ENCODE measurements at places on chromosomes 6 and 20. TPM values are rescaled to one million over a fixed set of nuclear protein-coding genes. Genes with fewer than 3 reads are reported as not detected.

GPR63 gene
- 0.27 TPM for total RNA-seq

MAS1 gene
- total RNA-seq: under 0.01 TPM

SYNE1 gene
- total RNA-seq: 123 TPM

CST4 gene
- not detected for total RNA-seq

RSPH4A gene
- total RNA-seq: 1.2 TPM

NRSN1 gene
- total RNA-seq: not detected

PTCHD4 gene
- 19.2 TPM for total RNA-seq

- no peak for DNase-seq
These were observed 35.6 kb upstream of the PRELID3B start for GRCh38 chr20:59078231-59078630.

- DNase-seq: no peak
These were observed 246.7 kb downstream of the TAF4 start for GRCh38 chr20:61818746-61819573.

DNA sequence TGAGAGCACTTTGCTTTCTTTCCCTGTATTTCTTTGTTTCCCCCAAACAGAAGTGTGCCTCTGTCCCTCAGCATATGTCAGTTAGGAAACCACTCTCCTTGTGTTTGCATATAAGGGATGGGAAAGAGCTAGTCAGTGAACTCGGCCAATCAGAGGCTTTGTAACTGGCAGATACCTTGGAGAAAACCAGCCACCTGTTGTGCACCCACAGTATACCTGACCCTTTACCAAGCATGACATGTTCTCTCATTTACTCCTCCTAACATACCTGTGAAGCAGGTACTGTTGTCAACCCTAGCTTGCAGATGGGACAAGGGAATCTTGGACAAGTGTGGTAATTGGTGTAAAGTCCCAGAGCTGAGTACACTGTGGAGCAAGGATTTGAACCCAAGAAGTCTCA lies 96.1 kb upstream of the FAM8A1 start:
- DNase-seq: no peak

GRCh38 chr20:63700199-63701050 lies 4.0 kb downstream of the TNFRSF6B start:
- no peak for DNase-seq

DNA sequence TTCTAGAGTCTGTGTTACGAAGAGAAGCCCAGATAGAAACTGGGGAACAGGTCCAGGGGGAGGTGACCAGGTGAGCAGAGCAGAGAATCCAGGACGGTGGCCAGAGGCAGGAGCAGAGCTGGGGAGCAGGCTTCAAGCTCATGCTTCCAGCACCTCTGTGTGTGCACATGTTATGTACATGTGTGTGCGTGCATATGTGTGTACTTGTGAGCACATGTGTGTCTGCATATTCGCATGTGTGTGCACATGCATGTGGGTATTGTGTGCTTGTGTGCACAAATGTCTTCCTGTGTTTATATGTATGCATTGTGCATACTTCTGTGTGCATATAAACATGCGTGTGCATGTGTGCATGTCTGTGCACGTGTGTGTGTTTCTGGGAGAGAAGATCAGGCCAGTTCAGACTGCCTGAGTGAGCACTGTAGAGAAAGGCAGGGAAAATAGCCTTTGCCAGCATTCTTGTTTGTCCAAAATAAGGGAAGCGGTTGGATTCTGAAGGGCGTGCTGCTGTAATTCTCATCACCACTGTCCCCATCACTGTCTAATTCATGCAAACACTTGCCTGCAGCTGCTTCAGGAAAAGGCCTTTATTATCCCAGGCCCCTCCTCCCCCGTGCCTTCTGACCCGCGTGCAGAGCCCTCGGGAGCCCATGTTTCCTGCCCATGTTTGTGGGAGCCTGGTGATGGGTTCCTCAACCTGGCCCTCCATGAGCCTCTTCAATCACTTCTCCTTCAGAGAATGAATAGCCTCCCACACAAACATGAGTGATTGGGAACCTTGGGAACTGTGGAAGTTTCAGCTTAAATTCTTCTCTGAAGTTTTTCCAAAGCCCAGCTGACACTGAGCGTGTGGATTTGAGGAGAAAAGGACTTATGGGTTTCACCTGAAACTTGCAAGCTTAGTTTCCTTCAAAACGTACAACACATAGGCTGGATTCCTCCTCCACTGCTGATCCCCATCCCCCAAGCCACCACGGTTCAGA lies 161.7 kb upstream of the AFDN start:
- DNase-seq: no peak

GRCh38 chr20:64058536-64058935 lies 4.5 kb upstream of the TCEA2 start:
- DNase-seq: no peak

- no peak for DNase-seq
These were observed 104.1 kb downstream of the ZNF217 start for GRCh38 chr20:53489528-53489927.

DNA sequence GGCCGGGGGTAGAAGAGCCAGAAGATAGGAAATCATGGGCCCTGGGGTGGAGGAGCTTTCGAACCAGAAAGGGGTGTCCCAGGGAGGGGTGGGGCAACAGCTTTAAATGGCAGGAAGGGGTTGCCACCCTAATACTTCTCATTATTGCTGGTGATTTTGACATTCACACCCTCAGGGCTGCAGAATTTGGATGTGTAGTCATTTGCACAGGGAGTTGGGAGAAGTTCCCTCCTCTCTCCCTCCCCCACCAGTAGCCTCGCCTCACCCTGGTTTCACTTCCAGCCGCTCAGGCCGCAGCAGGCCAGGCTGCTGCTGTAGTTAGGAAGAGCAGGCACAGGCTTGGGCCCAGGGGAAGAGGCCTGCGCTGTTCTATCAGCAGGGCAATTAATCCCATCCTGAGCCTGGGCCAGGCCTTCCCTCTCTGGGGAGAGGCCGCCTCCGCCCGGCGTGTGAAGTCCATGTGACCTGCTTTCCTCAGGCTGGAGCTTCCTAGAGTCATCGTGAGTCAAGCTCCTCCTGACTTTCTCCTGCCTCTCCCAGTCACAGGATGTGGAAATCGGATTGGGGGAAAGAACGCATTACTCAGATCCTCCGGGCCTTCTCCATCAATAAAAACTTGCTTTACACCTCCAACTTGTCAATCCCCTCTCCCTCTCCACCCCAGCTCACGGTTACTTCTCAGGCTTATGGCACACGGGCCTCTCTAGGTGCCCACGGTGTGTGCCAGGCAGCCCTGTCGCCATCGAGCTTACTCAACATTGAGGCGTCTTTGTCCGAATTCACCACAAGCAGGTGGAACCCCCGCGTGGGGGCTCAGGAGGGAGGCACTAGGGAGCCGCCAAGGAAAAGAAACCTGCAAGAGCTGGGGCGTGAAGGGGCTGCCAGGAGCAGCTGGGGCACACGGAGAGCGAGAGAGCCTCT lies 7.8 kb downstream of the ADTRP start:
- peak; percentile 96 for DNase-seq

DNA sequence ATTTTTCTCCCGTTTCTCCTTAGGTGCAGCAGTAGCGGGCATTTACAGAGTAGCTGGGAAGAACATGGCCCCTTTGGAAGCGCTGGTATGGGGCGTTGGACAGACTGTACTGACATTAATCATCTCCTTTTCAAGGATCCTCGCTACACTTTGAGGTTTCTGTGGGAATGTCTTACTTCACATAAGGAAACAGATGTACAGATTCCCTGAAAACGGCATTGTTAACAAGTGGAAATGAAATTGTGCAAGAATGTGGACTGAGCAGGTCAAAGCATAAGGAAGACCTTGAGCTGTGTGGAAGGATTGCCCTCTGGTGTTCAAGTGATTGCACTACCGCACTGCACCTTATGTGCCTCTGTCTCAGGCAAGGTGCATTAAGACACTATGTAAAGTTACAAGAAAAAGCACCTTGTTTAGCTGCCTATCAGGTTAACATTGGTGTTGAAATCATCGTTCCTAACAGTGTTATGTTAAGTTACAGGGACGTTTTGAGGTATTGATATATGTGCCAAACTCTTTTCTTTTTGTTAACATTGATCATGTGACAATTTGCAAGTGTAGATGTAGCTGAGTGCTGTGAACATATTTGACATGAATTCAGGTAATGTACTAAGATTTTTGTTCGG lies 38.0 kb downstream of the TMEM170B start:
- DNase-seq: peak; percentile 62

GRCh38 chr6:167754691-167755090 lies 72.0 kb upstream of the AFDN start:
- no peak for DNase-seq

GRCh38 chr20:44004306-44004915 lies 89.8 kb downstream of the TOX2 start:
- no peak for DNase-seq

- DNase-seq: peak; percentile 80
These were observed 20.7 kb downstream of the GTPBP2 start for GRCh38 chr6:43608310-43608763.

DNA sequence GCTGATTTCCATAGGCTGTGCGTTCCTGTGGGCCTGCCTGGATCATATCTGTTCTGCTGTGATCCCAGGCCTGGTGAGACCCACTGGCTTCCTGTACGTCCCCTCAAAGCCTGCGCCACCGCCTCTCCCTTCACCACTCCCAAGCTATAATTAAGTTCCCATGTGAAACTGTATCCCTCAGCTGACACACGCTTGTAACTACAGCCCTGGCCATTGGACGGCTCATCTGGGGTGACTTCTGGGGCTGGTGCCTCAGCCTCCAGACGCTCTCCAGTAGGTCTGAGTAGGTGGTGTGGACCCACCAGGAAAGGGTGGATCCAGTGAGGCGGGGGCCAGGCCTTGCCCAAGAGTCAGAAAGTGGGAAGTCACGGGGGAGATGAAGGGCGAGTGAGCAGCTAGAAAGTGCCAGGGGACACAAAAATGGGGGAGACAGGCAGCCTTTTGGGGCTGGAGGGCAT lies 21.0 kb downstream of the PPARD start:
- peak; percentile 70 for DNase-seq

DNA sequence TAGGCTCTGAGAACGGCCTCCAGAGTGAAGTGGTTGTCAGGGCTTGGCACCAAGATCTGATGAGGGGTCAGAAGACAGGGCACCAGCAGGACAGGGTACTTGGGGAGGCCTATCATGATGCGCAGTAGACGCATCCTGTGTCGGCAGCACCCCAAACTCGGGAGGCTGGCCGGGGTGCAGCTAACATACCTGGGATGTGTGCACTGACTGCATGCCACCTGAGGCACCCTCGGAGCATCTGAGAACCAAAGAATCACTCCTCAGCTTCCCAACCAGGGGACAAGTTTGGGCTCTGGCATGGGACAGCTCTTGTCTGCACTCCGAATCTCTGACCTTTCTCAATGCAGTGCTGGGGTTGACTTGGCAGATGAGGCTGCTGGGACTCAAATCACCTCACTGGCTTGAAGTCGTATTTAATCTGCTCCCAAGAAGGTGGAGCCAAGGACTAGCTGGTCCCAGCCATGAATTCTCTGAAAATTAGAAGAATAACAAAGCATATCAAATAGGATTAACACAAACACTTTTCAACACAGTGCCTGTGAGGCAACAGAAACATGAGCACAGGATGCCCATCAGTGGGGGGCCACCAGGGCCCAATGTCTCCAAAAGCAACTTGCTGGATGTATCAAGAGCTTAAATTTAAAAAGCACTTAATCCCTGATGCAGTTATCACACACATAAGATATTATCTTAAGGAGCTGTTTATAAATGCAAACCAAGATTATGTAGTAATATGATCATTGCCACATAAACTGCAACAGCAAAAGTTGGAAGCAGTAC lies 348.8 kb downstream of the PREX1 start:
- no peak for DNase-seq

- DNase-seq: no peak
These were observed 152.9 kb upstream of the MAP3K7 start for GRCh38 chr6:90739802-90740201.

GRCh38 chr6:7647504-7647903 lies 57.5 kb downstream of the SNRNP48 start:
- peak; percentile 44 for DNase-seq

DNA sequence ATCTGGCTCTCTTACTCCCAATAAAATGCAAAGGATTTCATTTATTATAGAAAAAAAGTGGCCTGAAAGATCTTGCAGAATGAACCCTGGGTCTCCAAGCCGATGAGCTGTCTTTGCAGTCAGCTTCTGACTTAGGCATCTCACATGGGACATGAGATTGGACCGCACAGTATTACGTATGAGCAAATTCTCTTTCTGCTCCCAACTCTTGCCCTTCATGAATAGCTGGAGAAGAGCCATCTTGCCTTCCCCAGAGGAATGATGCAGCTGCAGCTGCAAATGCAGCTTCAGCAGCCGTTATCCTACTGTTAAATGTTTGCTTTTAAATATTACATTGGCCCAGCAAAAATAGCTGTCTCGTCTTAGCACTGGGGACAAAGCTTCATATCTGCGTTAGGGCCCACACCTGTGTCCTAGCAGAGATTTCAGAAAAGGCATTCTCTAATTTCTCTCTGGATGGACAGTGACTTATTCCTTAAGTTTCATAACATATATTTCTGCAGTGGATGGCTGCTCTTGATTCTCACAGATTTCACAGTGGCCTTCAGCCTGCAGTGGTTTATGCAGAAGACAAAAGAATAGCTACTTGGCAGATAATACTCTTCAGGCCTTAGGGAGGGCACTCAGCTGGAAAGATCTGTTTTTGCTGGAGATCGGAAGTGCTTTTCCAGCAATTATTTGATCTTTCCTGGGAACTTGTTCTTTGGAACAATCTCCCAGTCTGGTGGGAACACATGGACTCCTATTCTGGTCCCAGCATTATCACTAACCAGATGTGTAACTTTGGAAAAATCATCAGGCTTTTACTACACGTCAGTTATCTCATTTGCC lies 129.2 kb downstream of the FYN start:
- DNase-seq: peak; percentile 66

- DNase-seq: no peak
These were observed 136.4 kb downstream of the UST start for GRCh38 chr6:148883270-148883669.

- peak; percentile 99 for DNase-seq
These were observed 694.6 kb downstream of the QKI start for GRCh38 chr6:164108869-164109769.
